CD4-positive, alpha-beta memory T cell (primary cell): ENCODE measurements at places on chromosomes 1 and 21.
A peak's percentile ranks its signal among the peaks of the same experiment; 100 is the strongest.

GRCh38 chr1:31621847-31622730 lies 4.6 kb downstream of the HCRTR1 start:
- DNase-seq = no peak

DNA sequence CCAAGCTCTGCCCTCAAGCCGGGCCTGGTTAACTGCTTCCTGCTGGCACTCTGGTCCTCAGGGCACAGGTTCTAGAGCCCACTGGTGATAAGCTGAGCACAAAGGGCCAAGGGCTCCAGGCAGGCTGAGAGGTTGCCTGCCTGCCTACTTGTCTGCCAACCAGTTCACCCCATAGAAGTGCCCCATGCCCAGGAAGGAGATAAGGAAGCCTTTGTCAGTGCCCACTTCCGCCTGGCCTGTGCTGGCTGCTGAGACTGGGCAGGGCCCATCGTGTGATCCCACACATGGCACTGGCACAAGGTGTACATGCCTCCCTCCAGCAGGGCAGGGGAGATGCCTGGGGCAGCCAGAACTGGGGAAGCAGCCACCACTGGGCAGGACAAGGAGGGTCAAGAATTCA lies 24.1 kb downstream of the SLC9A1 start:
- no peak for DNase-seq

GRCh38 chr1:186958520-186958919 lies 129.8 kb downstream of the PLA2G4A start:
- DNase-seq = no peak

DNA sequence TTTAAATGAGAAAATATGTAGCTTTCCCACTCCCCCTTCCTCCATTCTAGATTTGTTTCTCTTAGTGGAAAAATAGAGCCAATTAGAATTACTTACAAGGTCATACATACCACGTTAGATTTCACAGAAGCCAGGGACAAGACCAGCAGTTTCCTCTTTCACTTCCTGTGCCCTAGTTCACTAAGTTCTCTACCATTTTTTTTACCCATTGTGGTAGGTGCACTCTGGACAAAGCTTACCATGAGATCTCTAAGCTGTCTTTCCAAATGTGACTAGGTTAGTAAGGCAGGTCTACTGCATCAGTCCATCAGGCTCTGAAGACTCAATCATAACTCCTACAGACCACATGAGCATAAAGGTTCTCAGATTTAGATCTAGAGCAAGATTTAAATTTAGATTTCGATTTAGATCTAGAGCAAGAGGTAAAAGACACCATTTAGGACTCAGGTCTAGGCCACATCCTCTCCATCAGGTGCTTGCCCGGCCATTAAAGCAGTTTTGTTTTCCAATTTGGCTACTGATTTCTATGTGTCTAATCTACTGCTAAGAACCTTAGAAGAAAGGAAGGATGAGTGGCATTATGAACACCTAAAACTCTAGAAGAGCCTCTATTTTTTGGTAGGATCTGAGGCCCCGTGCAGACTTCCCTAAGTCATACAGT lies 235.3 kb downstream of the FAF1 start:
- DNase-seq = peak; percentile 4

DNA sequence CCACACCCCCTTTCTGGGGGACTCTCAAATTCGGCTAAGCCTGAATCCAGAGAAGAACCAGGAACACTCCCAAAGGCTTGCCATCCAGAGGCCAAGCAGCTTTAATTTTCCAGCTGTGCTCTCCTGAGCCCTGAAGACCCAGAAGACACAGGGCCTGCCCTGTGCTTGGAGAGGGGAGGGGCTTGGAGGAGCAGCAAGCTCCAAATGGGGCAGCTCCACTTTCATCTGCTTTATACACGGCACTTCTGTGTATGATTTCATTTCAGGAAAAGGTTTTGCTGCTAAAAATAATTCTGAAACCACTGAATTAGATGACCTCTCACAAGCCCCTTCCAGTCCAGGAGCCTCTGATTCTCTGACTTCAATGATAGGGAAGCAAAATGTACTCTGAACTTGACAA lies 39.2 kb upstream of the CTTNBP2NL start:
- DNase-seq = no peak

DNA sequence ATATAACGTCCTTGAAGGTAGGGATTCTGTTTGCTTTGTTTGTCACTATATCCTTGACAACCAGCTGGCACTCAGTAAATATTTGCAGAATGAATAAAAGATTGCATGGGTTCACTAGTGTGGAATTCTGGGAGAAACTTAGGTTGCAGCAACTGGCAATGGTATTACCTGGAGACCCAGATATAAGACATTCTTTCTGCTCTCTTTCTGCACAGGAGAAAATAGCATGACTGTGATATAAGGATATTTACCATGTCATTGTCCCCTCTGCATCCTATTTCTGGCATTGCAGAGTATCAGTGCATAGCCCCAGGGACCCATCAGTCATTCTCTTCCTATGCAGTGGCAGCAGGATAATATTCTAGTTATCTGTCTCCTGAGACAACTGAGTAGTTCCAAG lies 308.9 kb upstream of the LRRC7 start:
- no peak for DNase-seq

- no peak for DNase-seq
Measured at GRCh38 chr1:179016706-179017382, 8.8 kb upstream of the FAM20B start.

- no peak for DNase-seq
Measured at GRCh38 chr1:172390683-172391551, 29.6 kb upstream of the C1orf105 start.

- DNase-seq = no peak
Measured at GRCh38 chr1:30770150-30770549, 12.6 kb upstream of the LAPTM5 start.

DNA sequence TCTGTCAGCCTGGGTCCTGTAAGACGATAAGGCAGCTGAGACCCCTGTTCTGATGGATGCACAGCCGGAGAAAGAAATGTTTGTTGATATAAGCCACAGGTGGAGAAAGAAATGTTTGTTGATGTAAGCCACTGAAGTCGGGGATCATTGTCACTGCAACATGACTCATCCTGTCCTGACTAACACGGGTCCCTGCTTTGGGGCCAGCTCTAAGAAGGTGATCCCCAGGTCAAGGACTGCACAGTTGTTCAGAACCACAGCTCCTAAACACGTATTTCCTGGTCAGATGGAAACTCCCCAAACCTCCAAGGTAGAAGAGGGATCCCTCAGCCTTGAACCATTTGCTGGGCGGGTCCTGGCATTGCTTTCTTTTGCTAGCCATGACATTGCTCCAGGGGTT lies 86.4 kb upstream of the IGSF21 start:
- DNase-seq = no peak

DNA sequence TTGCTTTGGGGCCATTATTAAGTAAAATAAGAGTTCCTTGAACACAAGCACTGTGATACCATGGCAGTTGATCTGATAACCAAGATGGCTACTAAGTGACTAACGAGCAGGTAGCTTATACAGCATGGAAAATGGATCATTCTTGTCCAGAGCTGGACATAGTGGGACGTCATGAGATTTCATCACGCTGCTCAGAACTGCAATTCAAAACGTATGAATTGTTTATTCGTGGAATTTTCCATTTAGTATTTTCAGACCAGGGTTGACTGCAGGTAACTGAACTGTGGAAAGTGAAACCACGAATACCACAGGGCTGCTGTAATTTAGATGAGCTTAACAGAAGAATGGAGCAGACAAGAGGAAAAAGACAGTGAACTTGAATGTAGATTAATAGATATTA lies 38.9 kb downstream of the CCDC18 start:
- peak; percentile 36 for DNase-seq

DNA sequence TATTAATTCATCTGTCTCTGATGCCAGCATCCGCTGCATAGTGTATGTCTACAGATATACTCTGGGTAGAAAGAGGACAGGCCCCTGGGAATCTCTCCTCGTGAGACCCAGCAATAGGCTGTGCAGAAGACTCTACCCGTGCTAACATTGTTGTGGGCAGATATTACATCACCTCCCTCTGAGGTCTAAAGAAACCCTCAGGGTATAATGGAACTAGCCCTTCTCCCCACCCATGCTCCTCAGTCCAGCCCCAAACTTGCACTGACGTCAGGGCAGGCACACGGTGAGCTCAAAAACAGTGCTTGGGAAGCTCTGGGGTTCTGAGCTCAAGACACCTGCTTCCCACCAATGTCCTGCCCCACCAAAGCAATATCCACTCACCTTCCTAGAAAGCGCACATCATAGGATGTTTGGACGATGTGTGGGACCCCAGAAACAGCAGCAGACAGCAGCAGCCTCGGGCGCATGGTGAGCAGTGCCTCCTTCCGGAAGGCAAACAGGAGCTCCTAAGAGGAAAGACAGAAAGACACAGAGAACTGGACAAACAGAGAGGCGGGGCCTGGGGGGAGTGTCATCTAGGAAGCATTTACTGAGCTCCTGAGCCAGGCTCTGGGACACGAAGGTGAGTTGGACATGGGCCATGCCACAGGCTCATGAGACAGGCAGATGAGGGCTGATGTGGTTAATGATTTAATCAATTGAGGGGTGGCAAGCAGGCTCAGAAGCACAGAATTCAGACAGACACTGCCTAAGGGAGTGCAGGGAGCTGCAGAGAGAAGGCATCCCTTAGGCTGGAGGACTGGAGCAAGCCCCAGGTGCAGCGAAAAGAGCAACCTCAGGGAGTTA lies 4.8 kb downstream of the OVGP1 start:
- no peak for DNase-seq
